T follicular helper cell (primary cell): ENCODE measurements at places on chromosomes 4 and X.

- DNase-seq: no peak
Observed at GRCh38 chrX:123263747-123264146, 79.7 kb downstream of the GRIA3 start.

DNA sequence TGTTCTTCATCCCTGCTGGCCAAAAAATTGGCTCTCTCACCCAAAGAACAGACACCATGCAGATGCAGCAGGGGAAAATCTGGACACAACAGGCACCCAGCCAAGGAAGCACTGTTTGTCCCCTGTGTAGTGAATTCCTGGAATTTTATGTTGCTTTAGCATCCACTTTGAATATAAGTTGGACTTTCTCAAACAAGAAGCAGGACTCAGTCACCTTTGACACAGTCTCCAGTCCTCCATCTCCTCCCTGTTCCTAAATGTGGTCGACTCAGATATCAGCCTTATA is 11.8 kb downstream of the ZNF182 start:
- DNase-seq: no peak

GRCh38 chr4:13546941-13547484 is 2.7 kb upstream of the NKX3-2 start:
- no peak for DNase-seq

DNA sequence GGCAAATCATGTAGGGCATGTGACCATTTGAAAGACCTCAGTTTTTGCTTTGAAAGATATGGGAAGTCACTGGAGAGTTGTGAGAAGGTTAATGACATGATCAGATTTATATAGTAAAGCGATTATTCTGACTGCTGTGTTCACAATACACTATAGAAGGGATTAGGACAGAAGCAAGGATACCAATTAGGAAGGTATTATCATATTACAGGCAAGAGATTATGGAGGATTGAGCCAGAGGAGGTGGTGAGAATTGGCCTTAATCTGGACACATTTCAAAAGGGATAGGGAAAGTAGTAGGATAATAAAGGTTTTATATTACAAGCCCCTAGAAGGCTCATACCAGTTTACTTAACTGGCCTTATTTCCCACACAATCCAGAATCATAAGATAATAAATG is 124.9 kb upstream of the POF1B start:
- DNase-seq: no peak

- DNase-seq: no peak
Observed at GRCh38 chr4:136922066-136922465, 610.2 kb downstream of the PCDH18 start.

GRCh38 chr4:54359919-54360650 is 131.0 kb downstream of the PDGFRA start:
- no peak for DNase-seq

GRCh38 chr4:6663596-6664393 is 23.3 kb downstream of the MRFAP1 start:
- DNase-seq: no peak

GRCh38 chr4:40587826-40588225 is 41.8 kb downstream of the RBM47 start:
- DNase-seq: no peak

DNA sequence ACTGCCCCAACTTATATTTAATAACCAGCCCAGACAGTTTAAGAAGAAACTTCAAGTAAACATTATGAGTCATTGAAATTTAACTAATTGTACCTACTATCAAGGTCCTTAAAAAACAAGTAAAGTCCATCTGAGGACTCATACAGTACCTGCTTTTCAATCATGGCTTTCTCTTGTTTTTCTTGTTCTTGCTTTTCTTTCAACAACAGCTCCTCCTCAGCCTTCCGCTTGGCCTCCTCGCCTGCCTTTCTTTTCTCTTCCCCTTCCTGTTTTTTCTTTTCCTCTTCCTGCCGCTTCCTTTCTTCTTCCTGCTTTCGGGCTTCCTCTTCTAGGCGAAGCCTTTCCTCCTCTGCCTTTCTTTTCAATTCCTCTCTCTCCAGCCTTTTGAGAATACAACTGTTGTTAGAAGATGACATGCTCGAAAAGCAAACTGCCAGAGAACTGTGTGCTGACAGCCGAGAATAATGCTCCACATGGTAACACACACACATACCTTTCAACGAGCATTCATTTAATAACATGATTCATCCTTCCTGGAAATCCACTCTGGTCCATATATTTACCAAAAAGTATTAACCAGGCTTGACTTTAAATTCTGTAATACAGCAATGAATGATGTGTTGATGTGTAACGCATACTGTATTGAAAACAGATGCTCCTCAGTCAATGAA is 25.2 kb upstream of the BCLAF3 start:
- DNase-seq: no peak

GRCh38 chrX:79556800-79557199 is 189.7 kb upstream of the ITM2A start:
- no peak for DNase-seq

GRCh38 chrX:119853444-119853843 is 681 bp upstream of the UPF3B start:
- no peak for DNase-seq

- DNase-seq: no peak
Observed at GRCh38 chr4:13032936-13033335, 451.2 kb downstream of the RAB28 start.

DNA sequence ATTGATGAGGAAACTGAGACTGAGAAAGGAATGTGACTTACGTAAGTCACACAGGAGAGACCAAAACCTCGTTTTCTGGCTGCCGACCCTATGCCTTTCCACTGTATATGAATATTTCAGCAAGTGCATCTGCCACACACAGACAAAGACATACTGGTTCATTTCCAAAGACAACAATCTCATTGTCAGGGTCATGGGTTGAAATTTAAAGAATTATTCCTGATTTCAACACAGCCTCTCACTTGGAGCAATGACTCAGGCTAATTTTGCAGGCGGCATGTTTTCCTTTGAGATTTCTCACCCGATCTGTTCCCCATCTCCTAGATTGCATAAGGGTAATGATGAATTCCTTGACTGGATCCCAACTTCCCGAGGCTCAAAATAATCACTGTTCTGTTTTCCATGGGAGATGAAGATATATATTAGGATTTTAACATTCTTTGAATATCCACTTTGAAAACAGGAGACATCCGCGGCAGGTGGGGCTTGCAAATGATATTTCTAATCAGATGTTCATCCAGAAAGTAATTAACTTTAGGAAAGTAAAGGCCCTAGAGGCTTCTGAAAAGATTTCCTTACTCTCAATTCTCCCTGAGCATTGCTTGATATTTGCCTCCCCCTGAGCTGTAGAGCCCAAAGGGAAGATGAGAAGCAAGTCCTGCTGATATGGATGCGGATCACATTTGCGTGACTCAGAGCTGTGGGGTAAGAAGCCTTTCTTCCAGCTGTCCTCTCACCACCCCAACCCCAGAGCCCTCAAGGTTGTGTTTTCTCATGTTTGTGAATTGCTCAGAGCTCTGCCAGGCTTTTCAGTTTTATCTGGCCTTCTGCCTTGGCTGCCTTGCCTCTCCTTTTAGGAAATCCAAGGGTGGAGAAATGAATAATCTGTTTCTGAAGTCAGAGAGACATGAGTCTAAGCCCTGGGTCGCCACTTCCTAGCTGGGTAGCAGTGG is 361.1 kb upstream of the BOD1L1 start:
- no peak for DNase-seq

GRCh38 chrX:105527759-105528158 is 294.6 kb upstream of the NRK start:
- no peak for DNase-seq
